Effector memory CD4-positive, alpha-beta T cell (primary cell): ENCODE measurements at places on chromosomes 16 and 17.
A peak's percentile ranks its signal among the peaks of the same experiment; 100 is the strongest.

DNA sequence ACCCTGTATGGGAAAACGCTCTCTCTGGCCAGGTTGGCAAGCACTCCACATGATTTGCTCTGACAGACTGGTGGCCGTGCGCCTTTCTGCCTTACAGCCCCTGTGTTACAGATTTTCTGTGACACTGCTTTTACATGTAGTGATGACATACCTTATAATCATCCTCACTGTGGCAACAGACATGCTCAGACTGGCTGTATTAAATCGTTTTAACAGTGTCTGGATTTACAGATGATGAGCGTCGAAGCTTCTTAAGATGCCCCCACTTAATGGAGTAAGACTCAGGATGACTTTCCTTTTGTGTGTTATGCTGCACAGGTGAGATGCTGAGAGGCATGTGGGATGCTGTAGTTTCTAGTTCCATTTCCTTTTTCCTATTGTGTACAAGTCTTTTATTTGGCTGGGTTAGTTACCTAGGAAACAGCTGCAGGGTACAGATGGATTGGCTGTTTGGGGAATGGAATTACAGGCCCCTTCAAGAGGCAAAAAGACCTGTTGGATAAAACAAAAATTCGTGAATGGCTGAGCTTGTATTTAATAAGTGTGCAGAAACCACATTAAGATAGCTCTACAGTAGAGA is 20.9 kb upstream of the VWA3A start:
- DNase-seq, result no peak

GRCh38 chr16:72537664-72538063 is 365.7 kb upstream of the PMFBP1 start:
- DNase-seq, result no peak

GRCh38 chr16:80525420-80525819 is 15.4 kb upstream of the DYNLRB2 start:
- no peak for DNase-seq

- DNase-seq, result no peak
These were observed 1.6 kb downstream of the ACTG1 start for GRCh38 chr17:81510785-81511553.

DNA sequence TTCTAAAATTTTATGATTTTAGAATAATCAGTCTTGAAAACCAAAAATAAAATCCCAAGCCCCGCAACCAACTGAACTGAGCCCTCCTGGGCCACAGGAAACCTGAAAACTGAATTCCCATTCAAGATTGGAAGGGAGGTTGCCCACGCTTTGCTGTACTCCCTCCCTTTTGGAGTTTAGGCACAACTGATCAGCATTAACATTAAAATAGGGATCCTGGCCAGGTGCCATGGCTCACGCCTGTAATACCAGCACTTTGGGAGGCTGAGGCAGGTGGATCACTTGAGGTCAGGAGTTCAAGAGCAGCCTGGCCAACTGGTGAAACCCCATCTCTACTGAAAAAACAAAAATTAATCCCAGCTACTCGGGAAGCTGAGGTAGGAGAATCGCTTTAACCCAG is 52.7 kb upstream of the NETO2 start:
- DNase-seq, result no peak

- DNase-seq, result no peak
These were observed 14.2 kb upstream of the CCL8 start for GRCh38 chr17:34305061-34305460.

DNA sequence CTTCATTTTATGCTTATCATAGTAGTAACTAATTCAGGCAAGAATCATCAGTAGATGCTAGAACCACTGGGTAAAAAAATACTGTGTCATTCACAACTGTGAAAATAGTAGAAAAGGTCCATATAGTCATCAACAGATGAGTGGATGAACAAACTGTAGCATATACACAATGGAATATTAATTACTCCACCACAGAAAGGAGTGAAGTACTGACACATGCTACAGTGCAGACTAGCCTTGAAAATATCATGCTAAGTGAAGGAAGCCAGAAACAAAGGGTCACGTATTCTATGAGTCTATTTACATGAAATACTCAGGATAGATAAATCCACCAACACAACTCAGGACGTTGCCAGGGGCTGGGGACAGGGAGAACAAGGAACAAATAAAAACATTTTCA is 13.3 kb downstream of the USP22 start:
- DNase-seq, result no peak

- DNase-seq, result no peak
These were observed 14.3 kb downstream of the CCNF start for GRCh38 chr16:2443555-2443954.

GRCh38 chr16:77617996-77618395 is 104.3 kb upstream of the NUDT7 start:
- no peak for DNase-seq

- DNase-seq, result no peak
These were observed 65.9 kb upstream of the HLF start for GRCh38 chr17:55198690-55199370.

DNA sequence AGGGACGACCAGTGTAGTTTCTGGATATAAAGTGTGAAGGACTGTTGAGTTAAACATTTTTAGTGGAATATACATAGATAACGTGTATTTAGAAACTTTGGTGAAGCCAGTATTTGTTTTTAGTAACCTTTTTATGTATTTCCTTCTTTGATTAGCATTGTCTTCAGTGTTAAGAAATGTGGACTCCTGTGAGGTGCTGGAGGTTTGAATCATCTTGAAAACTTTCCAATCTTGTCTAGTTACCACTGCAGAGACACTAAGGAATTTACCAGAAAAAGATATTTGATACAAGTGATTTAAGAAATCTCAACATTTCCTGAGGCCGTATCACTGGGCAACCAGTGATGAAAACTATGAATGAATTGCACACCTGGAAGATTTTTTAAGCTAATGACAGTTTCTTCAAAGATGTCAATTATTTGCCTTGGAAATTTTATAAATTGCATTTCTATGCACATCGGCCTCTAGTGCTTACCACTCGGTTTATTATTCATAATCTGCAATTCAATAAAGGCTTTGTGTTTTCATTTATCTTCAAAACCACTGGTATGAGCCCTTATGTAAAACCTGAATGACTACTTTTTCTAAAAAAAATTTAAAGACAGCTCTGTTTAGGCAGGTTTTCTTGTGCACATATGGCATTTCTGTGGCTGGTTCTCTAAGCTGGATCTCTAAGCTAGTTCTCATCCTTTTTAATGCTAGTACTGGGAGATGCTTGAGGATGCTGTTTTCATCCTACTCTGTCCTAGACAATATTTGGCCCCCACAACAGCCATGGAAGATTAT is 31.4 kb upstream of the ADCY7 start:
- DNase-seq, result no peak

DNA sequence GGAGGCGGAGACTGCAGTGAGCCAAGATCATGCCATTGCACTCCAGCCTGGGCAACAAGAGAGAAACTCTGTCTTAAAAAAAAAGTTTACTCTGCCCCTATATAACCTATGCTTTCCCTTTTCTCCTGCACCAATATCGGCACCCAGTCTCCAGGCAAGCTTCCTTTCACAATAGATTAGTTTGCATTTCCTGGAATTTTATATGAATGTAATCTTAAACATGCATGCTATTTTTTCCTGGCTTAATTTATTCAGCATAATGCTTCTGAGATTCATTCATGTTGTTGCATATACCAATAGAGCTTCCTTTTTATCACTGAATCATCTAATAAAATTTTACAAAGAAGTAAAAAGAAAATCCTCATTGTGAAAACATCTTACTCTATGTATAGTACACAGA is 59.4 kb downstream of the USP32 start:
- no peak for DNase-seq

GRCh38 chr16:10616756-10617640 is 36.6 kb upstream of the EMP2 start:
- DNase-seq, result no peak

- DNase-seq, result no peak
These were observed 11.6 kb upstream of the CDH15 start for GRCh38 chr16:89159850-89160354.

DNA sequence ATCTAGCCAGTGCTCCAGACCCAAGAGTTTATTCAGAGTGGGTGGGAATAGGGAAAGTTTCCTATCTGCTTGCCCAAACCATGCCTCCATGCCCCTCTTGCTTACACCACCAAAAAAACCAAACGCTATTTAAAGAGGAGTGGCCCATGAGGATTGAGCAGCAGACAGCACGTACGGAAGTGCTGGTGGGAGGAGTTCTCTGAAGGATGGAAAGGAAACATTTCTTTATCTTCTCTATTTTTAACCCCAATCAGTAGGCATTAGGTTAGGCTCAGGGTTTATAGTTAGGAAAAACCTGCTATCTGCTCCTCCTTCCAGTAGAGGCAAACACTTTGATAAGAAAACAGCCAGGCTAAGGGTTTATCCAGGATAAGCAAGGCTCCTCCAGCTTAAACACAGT is 235.3 kb downstream of the ZFHX3 start:
- no peak for DNase-seq

- no peak for DNase-seq
These were observed 9.6 kb upstream of the APPBP2 start for GRCh38 chr17:60535382-60536279.

- DNase-seq, result no peak
These were observed 103.7 kb downstream of the XYLT1 start for GRCh38 chr16:17367036-17367435.

DNA sequence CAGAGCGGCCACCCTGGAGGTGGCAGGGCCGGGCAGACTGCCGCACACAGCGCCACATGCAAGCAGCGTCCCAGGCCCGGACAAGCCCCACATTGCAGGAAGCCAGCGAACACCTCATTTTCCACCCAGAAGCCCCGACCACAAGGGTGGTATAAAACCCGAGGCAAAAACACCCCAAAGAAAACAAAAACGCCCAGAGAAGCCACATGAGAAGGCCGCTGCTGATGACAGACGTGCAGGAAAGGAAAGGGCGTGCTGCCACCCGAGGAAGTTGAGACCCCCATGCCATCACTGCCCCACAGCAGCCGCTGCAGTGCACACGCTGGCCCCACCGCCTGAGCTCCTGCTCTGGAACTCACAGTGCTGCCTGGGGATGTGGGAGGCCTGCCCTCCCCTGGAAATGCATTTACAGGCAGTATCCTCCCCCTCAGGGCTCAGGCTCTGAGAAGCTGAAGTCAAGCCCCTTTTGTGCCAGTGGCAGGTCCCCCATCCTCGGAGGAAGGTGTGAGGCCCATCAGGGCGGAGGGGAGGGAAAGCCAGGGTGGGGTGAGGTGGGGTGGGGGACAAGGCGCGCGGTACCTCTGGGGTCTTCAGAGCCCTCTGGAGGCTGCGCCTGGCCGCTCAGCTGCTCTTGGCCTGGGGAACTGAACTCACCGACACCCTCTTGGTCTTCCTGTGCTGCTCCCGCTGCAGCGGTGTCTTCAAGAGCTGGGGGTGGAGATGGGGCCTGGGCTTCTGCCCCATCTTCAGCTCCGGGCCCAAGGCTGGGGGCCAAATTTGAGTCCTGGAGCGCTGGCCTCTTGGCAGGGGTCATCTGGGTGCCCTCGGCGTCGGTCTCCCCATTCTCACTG is 62.0 kb downstream of the IL21R start:
- DNase-seq, result peak; percentile 40

DNA sequence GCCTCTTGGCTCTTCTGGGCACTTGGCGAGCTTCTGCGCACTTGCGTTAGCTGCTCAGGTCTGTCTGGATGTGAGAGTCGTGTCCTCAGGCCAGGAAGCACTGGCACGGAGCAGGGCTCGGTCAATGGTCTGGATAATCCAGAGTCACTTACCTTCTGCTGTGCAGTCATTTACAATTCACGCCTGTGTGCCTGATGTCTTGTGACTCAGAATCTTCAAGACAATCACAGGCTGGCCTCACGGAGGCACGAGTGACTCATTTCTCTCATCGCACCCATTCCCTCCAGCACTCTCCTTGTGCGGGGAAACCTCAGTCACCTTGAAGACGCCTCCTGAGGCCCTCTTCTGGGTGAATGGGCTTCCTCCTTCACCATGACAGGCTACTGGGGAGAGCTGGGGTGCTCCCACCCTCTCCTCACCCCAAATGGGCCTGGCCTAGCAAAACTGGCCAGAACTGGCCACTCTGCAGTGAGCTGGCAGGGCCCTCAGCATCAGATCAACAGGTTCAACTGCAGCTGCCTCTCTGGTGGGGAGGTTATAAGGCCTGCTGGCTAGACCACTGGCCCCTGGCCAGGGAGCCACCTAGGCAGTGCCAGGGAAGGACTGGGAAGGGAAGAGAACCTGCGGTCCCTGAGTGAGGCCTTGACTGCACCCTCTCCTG is 1.9 kb upstream of the CAPN15 start:
- no peak for DNase-seq

- no peak for DNase-seq
These were observed 324.0 kb downstream of the KCNJ2 start for GRCh38 chr17:70493277-70493874.

GRCh38 chr17:77844681-77845080 is 113.8 kb upstream of the TNRC6C start:
- DNase-seq, result no peak

DNA sequence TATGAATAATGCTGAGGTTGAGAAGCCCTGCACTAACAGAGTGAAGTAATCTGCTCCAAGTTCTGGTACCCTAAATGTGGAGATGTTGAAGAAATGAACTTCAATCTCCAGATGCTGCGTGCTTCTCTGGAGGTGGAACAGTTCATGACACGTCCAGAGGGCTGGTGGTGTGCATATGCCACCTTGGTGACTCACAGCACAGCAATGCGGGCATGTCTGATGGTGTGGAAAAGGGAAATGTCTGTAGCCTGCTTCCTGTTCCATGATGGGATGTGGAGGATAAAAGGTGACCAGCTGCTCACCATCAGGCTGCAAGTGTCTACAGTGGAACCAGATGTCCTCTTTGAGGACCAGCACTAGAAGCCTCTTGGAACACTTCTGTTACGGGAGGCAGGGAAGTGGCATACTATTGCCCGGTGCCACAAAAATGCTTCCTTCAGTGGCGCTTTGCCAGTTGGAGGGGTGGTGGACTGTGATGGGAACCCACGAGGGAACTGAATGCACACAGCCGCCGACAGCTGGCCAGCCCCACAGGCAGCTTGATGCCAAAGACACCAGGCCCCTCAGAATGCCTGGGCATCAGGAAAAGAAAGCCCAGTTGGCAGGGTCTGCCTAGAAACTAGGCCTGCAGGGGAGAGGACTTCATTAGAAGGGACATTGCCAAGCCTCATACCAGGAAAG is 19.9 kb downstream of the SNX11 start:
- DNase-seq, result no peak

DNA sequence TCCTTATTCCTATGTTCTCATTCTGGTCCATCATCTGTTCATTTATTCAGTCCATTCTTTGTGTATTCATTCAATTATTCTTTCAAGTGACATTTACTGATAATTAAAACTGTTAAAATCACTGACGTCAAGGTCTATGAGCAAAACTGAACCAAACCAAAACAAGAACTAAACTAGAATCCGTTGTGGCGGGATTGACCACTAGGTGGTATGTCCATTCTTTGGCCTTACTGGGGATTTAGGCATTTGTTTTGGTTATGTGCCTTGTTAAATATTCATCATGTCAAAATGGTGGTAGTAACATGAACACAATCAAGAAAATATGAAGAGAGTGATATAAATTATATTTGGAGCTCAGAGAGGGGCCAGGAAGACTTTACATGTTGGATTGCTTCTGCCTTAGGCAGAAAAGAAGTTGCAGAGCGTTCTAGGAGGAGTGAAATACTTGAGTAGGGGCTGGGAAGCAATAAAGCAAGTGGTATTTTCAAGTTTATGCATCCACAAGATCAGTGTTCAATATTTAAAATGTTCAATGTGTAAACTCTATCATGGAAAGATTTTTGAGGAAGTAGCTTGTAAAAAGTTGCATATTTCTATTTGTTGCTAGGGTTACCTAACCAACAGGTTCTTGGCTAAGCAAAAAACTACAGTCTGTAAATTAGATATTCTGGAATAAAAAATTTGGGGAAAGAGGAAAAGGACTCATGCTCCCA is 129.0 kb downstream of the CDH13 start:
- no peak for DNase-seq
